Mesenteric fat pad (tissue), 1 donor: ENCODE measurements at places on chromosomes 4 and X.

DNA sequence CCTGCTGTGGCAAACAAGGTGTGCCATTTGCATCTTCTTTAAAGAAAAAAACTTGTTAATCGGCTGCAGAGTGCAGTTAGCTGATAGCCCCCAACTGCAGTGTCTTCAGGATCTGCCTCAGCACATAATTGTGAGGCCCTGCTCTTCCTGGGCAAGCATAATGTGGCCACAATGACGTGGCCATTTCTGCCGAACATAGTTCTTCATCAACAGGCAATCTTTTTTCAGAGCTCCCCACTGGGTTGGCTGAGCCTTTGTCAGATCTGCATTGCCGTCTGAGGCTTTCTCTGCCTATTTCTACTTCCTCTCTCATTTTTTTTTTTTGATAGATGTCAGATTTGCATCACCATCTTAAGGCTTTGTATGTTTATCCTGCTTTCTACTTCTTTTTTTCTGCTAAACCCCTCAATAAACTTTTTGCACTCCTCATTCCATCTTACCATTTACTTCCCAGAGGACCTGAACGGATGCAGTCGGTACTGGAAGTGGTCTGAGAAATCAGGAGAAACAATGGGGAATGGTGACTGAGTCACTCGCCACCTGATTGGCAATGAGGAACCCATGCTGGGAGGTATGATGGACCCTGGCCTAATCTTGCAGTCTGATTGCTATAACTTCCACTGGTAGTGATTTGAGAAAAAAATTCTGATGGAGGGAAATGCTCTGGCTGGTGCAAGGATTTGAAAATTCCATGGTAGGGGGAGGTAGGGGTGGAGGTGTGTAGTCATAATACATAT, 21.2 kb upstream of the TAB3 start:
- no peak for DNase-seq

DNA sequence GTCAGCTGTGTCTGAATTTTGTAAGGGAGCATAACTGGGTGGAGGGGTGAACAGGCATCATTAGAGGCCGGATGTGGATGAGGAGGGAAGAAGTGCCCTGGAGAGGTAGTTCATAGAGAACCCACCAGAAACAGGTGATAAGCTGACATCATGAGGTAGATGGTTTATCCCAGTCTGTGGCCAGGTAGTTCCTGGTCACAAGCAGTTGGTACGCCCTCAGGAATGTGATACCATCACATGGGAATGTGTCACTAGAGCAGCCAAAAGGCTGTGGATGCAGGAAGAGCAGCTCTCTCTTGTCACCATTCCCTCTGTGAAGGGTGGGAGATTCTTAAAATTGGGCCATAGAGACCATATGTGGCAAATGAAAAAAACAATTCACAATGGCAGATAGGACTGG, 21.9 kb downstream of the MSN start:
- DNase-seq, result no peak

DNA sequence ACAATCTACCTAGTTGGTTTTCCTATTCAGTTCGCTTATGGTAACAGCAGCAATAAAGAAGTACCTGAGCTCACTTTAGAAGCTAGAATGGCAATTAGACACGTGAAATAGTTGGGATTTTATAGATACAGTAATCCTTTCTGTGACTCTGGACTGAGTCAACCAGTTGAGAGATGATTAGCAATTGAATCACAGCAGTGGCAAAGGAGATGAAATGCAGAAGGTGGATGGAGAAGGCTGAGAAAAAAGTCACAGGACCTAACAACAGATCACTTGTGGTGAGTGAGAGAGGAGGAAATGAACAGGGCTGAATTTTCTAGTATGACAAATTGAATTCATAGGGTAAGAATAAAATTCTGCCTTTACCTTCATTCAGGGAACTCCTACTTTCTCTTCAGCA, 197.1 kb upstream of the MAGEB18 start:
- no peak for DNase-seq

- no peak for DNase-seq
These were observed 87.0 kb downstream of the KLF8 start for GRCh38 chrX:56319165-56319564.

DNA sequence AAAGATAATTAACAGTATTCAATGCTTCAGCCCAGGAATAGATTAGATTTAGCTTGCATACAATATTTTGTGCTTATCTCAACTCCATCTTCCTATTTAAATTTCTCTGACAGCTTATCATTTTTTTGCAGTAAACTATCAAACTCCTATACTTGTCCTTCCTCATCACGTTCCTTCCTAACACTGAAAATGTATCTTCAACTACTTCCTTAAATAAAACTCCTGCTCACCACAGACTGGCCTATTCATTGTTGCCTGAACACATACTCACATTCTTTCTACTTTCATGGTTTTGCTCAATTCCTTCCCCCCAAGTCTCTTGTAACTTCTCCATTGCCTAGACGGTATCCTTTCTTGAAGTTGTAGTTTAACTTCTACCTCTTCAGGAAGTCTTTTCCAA, 28.5 kb upstream of the PTPN13 start:
- DNase-seq, result no peak

- DNase-seq, result no peak
These were observed 62.6 kb downstream of the MMRN1 start for GRCh38 chr4:89957046-89957926.

DNA sequence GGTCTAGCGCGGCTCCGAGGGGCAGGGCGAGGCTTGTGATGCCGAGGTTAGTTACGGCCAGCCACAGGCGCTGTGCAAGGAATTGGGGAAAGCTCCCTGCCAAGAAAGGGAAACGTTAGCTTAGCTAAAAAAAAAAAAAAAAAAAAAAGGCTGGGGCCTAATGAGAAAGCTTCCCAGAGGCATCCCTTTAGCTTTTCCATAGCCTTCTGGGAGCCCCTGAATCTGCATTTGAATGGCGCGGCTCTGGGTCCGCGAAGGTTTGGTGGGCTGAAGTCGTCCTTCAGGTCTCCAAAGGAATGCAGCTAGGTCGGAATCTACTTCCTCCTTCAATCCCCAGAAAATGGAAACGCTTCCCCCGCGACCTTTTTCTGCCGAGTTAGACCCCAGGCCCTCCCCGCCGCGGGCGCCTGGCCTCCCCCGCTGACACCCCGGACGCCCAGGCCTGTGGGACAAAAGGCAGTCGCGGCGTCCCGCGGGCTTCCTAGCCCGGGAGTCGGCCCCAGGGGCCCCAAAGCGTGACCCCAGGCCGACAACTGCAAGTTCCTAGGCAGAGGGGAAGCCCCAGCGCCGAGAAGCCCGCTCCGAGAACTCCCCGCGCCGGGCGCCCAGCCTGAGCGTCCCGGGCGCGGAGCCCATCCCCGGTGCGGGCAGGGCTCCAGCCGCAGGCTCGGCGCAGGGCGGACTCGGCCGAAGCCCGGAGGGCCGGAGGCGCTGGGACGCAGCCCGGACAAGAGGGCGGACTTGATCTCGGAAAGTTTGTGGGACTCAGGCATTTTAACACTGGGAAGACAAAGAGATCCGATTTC, 605 bp upstream of the FAT1 start:
- DNase-seq, result no peak

DNA sequence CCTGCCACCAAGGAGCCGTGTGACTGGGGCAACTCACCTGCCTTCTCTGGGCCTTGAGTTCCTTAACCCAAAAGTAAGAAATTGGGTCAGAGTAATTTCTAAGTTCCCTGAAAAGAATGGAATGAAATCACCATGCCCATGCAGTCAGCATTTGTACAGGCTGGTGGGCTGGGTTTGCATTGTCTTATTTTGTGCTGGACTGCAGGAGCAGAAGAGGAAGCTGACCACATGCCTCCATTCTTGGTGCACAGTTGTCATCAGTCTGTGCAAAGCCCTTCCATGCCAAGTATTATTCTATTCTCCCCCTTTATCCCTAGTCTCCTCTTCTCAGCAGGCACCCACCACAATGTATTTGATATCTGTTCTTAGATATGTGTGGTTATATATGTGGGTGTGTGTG, 56.3 kb downstream of the FHDC1 start:
- no peak for DNase-seq

DNA sequence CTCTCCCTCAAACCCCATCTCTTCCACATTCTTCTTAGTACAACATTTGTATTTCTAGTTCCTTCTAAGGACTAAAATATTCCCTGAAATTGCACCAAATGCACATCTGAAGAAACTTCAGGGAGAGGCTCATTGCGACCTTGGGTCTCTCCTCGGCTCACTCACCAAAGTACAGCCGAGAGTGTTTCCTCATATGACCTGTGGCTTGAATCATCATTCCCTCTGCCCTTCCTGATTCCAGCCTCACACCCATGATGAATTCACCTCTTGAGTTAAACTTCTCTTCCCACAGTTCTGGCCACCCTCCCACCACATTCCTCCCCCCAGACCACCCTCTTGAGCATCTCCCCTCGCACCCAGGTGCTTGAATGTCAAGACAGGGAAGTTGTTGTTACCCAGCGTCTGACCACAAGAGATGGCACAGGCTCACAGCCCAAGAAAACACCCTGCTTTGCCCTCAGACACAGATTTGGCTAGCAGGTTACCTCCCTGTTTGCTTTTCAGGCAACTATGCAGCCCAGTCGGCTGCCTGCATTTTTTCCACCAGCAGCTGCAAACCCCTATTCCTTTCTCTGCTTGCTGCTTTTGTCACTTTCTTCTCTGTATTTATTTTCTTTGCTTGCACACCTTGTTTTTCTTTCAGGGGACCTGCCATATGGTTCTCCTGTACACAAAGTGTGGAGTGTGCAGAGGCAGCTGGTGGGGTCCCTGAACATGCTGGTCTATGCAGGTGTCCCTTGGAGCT, 214.8 kb downstream of the SPATA18 start:
- DNase-seq, result no peak

DNA sequence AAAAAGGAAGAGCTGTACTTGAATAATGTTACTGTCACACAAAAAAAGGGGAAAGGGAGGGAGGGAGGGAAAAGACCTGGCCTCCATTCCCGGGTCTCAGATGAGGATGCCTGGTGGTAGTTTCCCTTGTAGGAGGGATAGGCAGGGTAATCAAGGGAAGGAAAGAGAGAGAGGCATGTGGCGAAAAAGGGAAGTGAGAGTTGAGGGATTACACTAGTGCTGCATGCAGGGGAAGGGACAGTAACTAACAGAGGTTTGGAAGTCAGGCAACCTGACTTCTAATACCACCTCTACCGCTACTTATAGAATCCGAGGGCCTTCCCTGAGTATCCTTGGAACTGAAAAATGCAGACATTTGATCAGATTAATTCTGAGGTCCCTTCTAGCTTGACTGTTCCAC, 821.7 kb upstream of the FTHL17 start:
- no peak for DNase-seq

DNA sequence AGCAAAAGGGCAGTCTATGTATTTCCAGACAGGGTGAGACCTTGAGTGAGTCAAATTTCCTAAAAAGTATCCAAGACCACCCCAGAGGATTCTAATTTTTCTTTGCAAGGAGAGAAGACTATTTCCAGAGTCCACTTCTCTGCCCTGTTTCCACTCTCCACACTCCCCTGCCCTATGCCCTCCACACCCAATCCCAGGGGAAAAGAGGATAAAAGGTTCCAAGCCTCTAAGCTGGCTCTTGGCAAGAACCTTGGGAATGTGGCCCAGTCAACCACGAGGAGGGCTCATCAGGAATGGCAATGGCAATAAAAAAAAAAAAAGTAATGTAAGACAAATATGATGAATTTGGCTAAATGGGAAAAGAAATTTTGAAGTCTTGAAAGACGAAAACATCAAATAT, 65.9 kb downstream of the SRPX start:
- DNase-seq, result no peak

DNA sequence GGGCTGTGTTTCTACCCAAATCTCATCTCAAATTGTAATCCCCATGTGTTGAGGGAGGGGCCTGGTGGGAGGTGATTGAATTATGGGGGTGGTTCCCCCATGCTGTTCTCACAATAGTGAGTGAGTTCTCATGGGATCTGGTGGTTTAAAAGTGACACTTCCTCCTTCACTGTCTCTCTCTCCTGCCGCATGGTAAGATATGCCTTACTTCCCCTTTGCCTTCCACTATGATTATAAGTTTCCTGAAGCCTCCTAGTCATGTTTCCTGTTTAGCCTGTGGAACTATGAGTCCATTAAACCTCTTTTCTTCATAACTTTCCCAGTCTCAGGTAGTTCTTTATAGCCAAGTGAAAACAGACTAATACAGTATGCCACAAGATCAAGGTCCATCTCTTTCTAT, 70.0 kb upstream of the MSX1 start:
- DNase-seq, result no peak

DNA sequence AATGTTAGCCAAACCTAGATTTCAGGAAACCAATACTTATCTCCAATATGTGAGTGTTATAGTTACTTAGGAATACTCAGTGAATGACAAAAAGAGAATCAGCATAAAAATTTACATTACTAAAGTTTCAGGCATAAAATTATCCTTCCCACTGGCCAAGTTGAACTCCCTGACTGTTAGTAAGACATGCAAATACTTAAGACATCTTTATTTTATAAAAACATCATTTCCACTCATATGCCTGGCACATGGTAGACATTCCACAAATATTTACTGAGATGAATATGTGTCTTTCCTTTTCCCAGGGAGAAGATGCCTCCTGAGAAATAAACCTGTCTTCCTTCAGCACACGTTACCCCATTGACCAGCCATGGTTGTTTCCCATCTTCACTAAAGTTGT, 7.3 kb downstream of the VEGFD start:
- DNase-seq, result no peak

- no peak for DNase-seq
These were observed 3.4 kb downstream of the TFE3 start for GRCh38 chrX:49039598-49040375.

GRCh38 chr4:144597171-144597570, 48.8 kb upstream of the HHIP start:
- no peak for DNase-seq

DNA sequence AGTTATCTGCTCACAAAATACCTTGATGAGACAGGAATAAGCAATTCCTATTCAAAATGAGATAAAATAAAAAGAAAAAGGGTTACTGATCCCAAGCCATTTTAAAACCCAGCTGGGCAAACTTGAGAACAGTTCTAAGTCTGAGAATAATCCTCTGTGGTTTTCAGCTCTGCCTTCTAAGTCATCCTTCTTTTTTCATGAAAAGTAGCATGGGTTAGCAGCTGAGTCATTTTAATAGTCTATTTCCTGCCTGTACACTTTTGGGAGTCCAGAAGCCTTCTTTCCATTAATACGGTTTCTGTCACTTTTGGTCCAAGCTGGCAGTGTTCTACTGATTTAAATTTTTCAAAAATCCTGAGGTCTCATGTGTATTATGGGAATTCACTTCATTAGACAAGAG, 374.3 kb downstream of the IQCM start:
- DNase-seq, result no peak

GRCh38 chr4:122476126-122476525, 19.6 kb upstream of the IL2 start:
- no peak for DNase-seq
